ENCODE measurements at places on chromosomes 2 and 18.

DNA sequence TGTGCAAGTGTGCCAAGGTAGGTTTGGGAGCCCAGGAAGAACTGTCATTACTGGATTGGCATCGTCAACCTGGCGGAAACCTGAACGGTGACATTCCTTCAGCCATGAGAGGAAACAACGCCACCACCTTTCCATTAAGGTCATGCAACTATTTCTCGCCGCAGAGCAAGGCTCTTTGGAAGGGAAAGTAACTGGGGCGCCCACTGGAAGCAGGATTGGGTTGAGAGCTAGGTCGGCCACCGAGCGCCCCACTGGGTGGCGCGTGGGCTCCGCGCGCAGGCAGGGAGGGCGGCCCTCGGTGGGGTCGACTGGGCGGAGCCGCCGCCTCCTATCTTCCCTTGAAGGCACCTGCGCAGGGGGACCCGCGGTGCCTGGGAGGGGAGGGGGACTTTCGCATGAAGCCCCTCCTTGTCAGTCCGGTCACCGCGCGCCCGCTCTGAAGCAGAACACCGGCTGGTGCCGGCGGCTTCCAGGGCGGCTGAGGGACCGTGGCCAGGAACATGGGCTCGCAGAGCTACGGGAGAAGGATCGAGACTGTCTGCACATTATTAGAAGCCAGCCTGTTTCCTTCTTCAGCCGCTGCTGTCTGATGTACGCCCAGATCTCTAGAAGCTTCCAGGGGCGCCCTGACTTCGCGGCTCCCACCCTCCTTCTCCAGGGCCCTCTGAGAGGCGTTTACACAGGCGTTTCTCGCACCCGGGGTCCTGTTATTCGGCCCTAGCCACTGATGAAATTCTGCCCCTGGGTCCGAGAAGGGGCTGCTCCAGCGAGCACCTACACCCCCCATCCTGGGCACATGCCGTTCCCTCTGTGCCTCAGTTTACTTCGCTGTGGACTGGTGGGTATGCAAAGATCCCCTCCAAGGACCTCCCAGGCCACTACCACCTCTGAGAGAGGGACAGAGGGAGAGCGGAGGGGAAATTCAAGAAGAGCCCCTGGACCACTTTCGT is 27.3 kb upstream of the MAL start:
- DNase-seq = no peak

- no peak for DNase-seq
Observed at GRCh38 chr18:76985951-76986236, 146.7 kb downstream of the MBP start.

DNA sequence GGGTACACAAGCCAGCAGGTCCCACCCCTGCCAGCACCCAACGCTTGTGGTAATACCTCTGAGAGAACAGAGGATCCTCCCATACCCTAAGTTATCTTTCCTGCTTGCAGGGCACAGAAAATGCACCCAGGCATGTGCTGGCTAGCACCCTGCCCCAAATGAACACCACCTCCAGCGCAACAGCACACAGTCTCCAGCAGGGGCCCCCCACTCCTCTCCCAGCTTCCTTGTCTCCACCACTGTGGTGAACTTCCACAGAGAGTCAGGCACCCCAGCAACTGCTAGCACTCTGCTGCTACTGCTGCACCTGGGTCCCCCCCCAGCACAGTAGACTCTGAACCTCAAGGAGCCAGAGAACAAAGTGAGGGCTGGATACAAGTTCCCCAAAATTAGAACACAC is 216.8 kb upstream of the CNTNAP5 start:
- no peak for DNase-seq

DNA sequence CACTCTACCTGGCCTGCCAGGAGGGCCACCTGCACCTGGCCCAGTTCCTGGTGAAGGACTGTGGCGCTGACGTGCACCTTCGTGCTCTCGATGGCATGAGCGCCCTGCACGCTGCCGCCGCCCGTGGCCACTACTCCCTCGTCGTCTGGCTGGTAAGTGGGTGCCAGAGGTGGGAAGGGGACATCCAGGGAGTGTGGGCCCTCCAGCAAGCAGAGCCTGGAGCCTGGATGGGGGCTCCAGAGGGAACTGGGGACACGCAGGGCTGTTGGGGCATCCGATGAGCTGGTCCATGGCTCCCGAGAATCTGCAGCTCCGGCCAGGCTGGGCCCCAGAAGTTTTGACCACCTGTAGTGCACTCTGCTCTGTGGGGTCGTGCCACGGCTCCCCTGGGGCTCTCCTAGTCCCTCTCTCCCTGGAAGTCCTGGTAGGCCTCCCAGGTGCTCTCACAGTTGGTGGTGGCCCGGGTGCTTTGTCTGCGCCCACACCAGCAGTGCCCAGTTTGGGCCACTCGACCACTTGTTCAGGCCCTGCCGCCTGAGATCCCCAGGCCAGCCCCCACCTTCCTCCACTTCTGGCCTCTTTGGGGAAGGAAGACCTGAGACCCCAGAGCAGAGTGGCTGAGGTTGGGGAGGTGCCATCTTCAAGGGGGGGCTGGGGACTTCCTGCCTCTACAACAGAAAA is 4.7 kb downstream of the ESPNL start:
- no peak for DNase-seq

- DNase-seq = no peak
Observed at GRCh38 chr2:241598487-241598886, 38.5 kb downstream of the THAP4 start.

DNA sequence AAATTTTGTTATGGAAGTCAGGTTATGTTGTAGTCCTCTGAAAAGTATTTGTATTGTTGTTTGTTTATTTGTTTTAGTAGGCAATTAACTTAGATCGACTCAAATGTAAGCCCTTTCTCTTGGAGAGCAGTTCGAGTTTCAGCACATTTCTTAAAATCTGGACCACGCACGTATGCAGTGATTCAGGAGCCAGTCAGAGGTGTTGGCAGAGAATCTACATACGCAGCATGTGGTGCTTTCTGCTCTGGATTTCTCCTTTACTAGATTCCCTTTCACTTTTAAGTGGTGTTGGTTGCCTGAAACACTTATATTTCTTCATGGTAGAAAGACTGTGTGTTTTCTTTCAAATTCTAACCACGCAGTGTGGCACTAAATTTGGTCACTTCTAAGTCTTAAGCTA is 773.9 kb upstream of the LRATD1 start:
- DNase-seq = no peak

- no peak for DNase-seq
Observed at GRCh38 chr2:2171624-2172023, 159.5 kb downstream of the MYT1L start.

GRCh38 chr18:58481321-58482180 is 147.3 kb downstream of the ALPK2 start:
- no peak for DNase-seq

- DNase-seq = peak; percentile 53
Observed at GRCh38 chr2:79887747-79888374, 375.0 kb downstream of the CTNNA2 start.

- no peak for DNase-seq
Observed at GRCh38 chr18:62024983-62025382, 132.2 kb upstream of the RNF152 start.
